ENCODE measurements at places on chromosomes 1 and 21.

DNA sequence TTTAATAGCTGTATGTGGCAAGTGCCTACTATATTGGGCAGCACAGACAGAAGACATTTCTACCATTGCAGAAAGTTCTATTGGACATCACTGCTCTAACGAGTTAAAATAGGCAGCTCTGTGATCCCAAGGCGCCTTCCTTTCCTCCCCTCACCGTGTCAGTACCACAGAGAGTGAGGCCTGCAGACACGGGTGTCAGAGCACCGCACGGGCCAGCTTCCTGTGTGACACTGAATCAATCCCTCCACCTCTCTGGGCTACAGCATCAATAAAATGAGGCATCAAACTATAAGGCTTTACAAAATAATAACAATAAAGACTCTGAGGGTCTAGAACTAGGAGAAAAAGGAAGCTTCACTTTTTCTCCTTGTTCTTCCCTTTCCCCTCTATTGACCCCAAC lies 246.7 kb downstream of the FOXD2 start:
- peak; percentile 13 for DNase-seq

GRCh38 chr1:212559929-212560328 lies 48.6 kb upstream of the ATF3 start:
- DNase-seq = no peak

DNA sequence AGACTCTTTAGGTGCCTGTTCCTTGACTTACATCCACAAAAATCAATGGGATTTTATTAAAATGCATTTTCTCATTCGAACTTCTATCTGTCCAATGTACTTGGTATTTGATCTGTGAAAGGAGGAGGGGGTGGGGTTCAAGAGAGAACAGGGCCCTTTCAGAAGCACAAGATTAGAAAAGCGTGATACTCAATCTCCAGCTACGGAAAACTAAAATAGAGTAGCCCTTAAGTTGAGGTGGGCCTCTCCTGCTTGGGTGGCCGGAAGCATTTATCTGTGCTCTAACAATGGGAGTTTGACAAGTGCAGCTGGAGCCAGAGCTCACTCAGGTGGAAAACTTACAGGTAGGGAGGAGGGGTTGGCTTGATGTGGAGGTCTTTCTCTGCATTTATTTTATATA lies 462 bp upstream of the RXRG start:
- DNase-seq = no peak

- no peak for DNase-seq
Measured at GRCh38 chr1:76781447-76781846, 85.8 kb upstream of the ST6GALNAC5 start.

GRCh38 chr1:145858238-145858900 lies 512 bp downstream of the PIAS3 start:
- peak; percentile 93 for DNase-seq

GRCh38 chr21:15895142-15896106 lies 165.6 kb downstream of the USP25 start:
- no peak for DNase-seq

DNA sequence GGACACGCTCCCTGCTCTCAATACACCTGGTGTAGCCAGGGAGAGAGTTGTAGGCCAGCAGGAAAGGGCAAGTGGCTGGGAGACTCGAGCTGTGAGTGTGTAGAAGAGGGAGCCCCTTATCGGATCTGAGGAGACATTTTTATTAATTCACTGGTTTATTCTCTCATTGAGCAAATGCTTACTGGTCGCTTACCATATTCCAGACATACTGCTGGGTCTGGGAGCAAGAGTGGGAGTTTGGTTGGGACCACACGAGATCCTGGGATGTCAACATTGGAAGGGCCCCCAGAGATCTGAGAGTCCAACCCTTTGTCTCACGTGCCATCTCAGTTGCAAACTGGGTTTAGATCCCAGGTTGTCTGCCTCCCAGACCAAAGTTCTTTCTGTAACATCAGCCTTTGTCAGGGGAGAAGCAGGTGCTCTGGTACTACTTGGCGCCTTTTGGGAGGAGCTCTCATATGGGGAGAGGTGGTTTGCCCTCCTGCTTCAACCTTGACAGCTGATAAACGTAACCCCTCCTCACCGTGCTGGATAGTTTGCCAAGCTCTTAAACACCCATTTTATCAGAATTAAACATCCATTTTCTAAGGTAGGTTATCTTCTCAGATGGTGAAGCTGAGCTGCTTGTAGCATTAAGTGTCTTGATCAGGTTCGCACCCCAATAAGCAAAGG lies 742 bp downstream of the TMEM222 start:
- DNase-seq = no peak

GRCh38 chr1:61282387-61282786 lies 200.0 kb downstream of the NFIA start:
- DNase-seq = no peak

- DNase-seq = no peak
Measured at GRCh38 chr1:41387667-41388091, 26.4 kb downstream of the FOXO6 start.

DNA sequence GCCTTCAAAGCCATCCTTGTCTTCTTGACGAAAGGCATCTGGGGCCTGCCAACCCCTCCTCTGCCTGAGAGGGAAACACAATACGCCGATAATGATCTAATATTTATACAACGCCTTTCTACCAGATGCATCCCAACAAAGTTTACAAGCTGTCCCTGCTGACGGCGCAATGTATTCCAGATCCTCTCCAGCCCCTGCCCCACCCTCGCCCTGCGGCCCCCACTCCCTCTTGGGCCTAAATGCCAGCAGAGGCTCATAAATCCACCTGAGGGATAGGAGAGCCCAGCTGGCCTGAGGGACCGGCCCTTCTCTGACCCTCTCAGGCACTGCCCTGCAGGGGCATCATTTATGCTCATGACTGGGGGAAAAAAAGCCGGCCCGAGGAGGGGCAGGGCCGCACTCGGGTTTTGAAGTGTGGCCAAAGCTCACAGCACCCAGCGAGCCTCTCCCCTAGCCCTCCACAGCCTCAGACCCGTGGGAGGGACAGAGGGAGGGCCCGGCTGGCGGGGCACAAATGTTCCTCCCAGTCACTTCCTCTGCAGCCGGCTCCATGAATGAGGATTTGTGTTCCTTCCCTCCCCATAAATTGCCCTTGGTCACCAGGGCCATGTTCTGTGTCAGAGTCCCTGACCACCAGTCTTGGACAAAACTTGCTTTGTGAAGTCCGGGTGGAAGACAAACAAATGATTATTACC lies 140.3 kb downstream of the FOXD2 start:
- DNase-seq = no peak

GRCh38 chr1:20993716-20994575 lies 182.8 kb downstream of the EIF4G3 start:
- no peak for DNase-seq

GRCh38 chr1:212847549-212847948 lies at the start of gene SPATA45:
SPATA45 (minus strand) TSS chr1:212847649; CDS start chr1:212836149, 11,500 bp downstream.
- DNase-seq = no peak

DNA sequence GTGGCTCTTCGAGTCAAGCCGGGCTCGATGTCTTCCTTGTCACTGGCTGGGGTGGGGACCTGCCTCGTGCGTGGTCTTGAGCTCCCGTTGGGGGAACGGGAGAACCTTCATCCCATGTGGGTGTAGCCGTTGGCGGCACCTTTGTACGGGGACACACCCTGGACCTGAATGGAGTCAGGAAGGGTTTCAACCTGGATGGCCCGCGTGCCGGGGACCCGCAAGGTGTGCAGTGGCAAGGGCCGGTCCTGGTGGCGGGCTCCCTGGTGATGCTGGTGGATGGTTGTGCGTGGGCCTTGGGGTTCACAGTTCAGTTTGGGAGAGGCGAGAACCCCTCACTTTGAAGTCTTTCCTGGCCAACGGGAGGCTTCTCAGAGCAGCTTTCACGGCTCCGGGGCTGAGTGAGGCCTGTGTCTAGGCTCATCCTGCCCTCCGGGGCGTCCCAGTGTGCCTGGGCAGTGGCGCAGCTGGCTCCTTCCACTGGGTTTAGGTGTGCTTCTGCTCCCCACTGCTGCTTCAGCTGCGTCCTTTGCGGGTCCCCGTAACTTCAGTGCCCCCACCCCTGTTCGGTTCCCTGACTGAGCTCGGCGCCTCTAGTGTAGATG lies 11.4 kb downstream of the SKI start:
- no peak for DNase-seq

GRCh38 chr1:32755810-32756159 lies 53.2 kb upstream of the SYNC start:
- DNase-seq = no peak

DNA sequence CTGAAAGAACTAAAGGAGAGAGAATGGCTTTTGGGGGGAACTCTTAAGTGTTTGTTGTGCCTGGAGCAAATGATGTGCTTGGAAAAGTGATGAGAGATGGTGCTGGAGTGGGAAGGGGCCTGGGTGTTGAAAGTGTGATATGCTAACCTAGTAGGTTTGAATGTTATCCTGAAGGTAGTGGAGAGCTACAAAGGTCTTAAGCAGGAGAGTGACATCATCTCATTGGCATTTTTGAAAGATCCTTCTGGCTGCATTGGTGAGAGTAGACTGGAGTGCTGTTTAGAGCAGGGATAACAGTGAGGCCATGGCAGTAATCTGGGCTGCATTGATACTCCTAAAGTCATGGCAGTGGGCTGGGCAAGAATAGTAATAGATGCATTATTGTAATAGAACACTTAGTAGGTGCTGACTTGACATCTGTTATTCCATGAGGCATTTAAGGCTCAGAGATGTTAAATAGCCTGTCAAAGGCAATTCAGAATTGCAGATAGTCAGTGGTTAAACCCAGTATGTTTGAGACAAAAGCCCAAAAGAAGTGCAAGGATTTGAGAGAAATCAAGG lies 44.5 kb downstream of the MDM4 start:
- DNase-seq = no peak

DNA sequence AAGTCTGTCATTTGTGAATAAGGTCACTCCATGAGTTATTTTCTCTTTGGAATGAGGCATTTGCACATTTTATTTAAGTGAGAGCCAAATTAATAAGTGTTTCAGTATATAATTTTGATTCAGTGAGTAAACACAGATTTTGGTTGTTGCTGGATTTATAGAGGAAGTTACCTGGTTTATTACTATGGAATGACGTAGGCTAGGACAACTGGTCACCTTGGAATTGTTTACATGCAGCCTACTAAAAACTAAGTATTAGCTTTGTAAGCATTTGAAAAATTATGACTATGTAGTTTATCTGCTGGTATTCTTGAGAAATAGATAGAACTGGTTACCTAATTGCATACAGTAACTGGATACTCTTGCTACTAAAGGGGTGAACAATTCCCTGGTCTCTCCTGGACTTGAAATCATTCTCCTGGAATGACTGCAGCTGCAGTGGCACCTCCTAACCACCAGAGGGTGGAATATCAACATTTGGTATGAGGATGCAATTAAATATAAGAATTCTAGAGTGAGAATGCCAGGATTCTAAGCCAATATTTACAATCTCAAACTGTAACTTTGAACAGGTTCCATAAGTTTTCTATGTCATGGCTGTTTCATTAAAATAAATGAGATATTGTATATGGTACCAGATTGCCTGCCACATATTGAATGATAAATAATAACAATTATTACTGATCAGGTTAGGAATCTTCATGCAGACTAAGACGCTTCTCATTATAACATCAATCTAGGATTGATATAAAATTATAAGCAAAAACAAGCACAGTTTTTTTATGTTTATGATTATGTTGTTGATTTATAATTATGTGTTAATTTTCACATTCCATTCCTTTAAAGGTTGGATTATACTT lies 3.5 kb upstream of the KRTAP27-1 start:
- peak; percentile 63 for DNase-seq

DNA sequence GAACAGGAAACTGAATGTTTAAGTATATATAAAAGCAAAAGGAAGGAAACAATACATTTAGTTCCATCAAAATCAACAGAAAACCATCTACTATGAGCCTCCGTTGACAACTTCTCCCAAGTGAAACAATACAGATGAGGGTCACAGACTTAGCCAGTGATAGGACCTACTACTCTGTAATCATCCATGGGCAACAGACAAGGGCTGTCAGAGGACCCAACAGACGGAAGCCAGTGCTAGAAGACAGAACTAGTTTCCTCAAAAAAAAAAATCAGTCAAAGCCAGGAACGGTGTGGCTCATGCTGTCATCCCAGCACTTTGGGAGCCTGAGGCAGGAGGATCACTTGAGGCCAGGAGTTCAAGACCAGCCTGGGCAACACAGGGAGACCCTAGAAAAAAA lies 20.6 kb downstream of the RERE start:
- DNase-seq = peak; percentile 28

DNA sequence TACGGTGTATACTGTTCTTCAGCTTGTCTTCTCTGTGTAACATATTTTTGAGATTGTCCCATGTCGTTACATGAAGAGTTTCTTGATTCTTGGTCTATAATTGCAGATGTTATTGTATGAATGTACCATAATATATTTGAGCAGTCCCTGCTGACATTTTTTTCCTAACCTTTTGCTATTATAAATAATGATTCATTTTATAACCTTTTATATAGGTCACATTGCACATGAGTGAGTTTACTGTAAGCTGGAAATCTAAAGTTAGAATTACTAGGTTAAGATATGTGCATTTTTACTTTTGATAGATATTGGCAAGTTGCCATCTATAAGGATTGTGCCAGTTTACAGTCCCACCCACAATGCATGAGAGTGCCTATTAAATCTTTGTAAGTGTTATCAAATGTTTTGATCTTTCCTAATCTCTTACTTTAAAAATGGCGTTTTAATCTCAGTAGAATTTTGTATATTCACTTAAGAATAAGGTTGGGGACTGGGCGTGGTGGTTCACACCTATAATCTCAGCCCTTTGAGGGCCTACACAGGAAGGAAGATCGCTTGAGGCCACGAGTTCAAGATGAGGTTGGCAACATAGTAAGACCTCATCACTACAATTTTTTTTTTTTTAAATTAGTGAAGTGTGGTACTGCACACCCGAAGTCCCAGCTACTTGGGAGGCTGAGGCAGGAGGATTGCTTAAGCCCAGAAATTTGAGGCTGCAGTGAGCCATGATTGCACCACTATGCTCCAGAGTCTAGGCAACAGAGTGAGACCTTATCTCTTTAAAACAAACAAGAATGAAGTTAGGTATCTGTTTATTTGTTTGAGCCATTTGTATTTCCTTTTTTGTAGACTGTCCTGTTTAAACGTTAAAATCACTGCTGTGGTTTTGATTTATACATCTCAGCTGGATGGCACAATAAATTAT lies 36.5 kb downstream of the ZMYM1 start:
- DNase-seq = no peak

DNA sequence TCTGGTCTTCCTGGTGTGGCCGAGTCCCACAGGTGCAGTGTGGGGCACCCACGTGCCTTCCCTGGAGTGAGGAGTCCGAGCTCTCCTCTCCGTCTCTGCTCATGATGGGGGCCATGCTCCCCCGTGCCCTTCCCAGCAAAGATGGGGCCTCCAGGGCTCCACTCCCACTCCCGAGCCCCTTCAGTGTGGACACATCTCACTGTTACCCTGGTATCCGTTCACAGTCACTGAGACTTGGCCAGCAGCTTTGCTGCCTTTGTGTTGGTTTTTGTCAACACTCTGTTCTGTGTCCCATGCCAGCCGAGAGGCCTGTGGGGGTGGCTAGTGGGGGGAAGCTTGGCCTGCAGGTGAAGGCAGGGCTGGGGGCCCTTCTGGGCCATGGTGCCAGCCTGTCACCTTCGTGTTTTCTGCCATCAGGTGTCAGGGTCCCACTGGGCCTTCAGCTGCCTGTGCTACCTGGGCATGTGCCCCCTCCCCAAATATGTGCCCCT lies 46.9 kb upstream of the POFUT2 start:
- no peak for DNase-seq

All from H1 (cell line).